ENCODE measurements at places on chromosomes 7 and 10.

- DNase-seq: no peak
These were observed at the start of gene EVX1 for GRCh38 chr7:27242555-27243339. Gene EVX1 (plus strand): TSS chr7:27242802. CDS start chr7:27243031, 229 bp downstream.

DNA sequence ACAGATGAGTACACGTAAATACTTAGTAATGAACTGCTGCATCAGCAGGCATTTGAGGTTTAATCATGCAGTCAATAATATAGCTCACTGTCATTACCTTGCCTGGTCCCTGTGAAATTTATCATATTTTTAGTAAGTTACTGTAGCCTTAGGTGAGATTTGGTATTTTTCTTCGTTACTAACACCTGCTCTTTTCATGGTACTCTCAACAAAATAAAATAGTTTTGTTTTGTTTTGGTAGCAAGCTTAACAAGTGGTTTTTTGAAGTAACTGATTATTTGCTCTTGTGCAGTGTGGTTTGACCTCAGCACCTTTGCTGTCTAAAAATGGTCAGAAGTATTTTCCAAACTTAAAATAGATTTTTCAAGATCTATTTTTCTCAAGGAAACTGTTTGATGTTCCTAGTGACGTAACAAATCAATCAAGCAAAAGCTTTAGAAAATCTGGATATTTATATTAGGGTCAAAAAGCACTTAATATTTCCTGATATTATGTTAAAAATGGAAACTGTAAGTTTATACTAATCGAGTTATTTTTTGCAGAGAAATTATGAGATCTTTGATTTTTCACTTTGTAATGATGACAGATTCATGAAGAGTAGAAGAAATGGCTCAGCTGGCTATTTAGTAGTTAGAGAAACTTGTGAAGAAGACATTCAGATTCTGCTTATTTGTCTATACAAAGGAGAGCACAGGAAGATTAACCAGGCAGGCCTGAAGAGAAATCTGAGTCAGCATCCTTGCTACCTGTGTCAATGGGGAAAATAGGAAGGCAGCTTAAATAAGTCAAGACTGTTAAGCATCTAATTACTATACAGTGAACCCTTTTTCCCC is 21.0 kb upstream of the RPA3 start:
- no peak for DNase-seq

DNA sequence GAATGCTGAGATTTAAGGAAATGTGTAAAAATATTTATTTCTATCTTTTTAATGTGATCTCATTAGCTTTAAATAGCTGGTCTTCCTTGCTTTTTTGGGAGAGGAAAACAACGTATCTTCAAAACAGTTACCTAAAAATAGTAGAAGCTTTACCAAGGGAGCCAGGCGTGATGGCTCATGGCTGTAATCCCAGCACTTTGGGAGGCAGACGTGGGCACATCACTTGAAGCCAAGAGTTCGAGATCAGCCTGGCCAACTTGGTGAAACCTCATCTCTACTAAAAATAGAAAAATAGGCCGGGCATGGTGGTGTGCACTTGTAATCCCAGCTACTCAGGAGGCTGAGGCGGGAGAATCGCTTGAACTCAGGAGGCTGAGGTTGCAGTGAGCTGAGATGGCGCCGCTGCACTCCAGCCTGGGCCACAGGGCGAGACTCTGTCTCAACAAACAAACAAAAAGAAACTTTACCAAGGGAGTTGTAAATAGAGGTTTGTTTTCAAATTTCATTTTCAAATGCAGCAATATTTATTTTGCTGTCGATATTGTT is 48.4 kb upstream of the ITGB1 start:
- no peak for DNase-seq

- no peak for DNase-seq
These were observed 21.4 kb upstream of the TPST1 start for GRCh38 chr7:66183700-66184099.

DNA sequence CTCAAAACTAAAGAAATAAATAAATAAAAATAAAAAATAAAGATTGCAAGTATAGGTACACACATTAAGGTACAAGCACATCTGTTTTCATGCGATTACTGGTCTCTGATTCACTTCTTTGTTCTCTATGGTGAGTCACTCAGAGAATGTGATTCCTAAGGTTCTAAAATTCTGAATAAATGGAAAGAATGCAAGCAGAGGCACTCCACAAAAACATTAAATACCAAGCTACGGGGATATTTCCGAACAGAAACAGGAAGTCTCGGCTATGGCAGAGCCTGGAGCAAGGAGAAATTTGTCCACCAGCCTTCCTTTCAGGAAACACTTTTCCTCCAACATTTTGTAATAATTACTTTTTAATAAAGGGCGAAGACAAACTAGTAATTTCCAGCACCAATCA is 1.4 kb downstream of the VOPP1 start:
- DNase-seq: no peak

- no peak for DNase-seq
These were observed 678.9 kb upstream of the TEX47 start for GRCh38 chr7:89474456-89474855.

DNA sequence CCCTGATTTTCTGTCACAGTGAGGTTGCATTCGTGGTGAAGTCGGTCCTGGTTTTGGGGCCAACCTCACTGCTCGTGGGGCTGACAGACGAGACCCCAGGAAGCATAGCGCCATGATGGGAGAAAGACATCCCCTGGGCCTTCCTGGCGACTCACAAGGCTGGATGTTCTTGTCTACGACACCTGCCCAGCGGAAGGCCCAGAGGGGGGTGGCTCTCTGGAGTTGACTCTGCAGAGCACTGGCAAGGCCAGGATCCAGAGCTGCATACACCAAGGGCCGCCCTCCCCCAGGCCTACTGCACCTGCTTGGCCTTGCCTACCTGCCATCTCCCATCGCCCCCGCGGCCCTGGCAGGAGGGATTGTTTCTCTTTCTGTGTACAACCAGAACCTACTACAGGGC is 608.9 kb downstream of the PTPRN2 start:
- DNase-seq: no peak

DNA sequence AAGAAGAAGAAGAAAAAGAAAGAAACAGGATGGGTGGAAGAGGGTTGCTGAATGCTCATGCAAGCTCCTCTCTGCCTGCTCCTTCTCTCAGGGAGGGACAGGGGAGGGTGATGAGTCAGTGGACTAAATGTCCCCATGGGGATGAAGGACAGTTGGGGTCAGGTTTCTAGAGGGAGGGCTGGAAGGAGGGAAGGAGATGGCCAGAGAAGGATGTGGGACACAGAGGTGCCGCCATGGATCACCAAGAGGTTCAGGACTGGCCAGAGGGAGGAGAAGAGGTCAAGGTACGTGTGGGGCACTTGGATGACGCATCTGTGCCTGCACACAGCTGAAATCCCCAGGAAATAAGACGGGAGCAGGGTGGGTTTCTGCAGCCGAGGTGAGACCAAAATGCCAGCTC is 88.9 kb upstream of the GTF2I start:
- no peak for DNase-seq

DNA sequence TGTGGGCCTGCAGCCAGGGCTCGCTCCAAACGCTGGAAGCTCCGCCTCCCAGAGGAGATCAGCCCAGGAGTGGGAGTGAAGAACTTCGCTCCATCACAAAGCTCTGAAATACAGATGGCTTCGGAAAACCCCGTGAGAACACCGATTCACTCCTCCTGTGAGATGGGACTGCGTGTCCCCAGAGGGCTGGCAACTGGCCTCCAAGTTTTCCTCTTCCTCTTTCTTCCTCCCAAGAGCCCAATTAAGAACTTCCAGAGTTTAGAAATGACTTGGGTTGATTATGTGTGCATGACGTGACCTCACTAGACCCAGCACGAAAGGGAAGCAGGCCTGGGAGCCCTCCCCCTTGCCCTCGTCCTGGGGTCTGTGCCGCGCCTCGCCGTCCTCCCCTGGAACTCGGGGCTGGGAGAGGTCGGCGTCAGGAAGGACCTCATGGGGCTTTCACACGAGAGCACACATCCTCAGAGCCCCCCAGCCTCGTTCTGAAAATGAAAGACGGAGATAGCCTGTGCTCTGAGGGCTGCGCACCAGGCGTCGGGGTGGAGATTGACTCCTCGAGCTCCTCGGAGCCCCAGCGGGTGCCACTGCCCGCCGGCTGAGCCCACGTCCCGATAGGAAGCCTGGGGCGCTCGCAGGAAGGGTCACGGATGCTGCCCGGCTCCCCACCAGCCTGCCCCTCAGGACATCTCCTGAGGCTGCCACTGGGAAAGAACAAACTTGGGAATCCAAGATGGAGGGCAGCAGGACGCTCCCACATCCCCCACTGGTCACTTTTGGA is 37.8 kb downstream of the PTPRN2 start:
- DNase-seq: no peak

DNA sequence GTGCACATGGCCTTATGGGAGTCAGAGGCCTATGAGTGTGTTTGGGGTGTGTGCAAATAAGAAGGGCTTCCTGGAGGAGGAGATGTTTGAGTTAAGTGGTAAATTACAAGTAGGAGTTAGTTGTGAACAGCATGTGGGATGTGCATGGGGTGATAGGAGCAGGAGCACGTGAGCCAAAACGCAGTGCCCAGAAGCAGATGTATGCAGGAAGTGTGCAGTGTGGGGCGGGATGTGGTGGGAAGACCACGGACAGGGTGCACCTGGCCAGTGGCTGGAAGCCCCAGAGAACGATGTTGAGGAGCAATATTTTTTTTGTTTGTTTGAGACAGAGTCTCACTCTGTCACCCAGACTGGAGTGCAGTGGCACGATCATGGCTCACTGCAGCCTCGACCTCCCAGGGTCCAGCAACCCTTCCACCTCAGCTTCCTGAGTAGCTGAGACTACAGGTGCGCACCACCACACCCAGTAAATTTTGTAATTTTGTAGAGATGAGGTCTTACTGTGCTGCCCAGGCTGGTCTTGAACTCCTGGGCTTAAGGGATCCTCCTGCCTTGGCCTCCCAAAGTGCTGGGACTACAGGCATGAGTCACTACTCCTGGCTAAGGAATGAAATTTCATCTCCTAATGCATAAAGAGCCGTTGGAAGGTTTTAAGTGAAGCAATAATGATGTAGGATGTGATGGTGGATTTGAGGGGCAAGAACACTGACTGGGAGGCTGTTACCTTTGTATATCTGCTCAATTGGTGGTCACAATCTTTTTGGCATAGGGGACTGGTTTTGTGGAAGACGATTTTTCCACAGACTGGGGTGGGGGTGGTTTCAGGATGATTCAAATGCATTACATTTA is 78.4 kb downstream of the LYZL2 start:
- no peak for DNase-seq

- no peak for DNase-seq
These were observed 12.6 kb downstream of the SLK start for GRCh38 chr10:103979530-103979929.

DNA sequence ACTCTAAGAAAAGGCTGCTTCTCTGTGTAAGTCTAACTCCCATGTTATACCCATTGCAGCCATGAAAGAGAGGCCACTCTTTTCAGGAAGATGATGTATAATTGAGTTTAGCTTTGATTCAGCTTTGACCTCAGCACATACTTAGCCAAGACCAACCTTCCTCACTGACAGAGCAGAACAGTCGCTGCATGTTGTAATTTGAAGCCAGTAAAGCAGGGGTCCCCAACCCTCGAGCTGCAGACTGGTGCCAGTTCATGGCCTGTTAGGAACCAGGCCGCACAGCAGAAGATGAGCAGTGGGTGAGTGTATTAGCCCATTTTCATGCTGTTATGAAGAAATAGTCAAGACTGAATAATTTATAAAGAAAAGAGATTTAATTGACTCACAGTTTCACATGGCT is 223.9 kb downstream of the GPR158 start:
- DNase-seq: no peak

DNA sequence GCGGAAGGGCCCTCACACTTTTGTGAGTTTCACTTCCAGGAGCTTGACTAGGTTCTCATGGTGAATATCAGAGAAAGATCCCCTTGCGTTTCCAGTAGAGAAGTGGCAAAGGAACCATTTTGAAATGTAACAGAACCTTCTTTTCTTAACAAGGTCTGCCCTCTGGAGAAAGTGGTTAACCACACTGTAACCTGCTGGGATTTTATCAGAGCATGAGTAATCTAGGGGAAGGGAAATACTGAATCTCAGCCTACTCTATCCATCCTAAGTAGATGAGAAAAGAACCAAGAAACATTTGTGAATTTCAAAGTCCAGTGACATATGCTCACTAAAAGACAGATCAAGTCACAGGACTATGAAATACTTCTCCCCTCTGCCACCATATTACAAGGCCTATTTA is 235.5 kb downstream of the ZEB1 start:
- no peak for DNase-seq

GRCh38 chr7:42694894-42695507 is 216.9 kb downstream of the C7orf25 start:
- no peak for DNase-seq
